ENCODE measurements at places on chromosomes 13 and 19.

- DNase-seq = no peak
Observed at GRCh38 chr19:45507872-45508416, 665 bp downstream of the VASP start.

DNA sequence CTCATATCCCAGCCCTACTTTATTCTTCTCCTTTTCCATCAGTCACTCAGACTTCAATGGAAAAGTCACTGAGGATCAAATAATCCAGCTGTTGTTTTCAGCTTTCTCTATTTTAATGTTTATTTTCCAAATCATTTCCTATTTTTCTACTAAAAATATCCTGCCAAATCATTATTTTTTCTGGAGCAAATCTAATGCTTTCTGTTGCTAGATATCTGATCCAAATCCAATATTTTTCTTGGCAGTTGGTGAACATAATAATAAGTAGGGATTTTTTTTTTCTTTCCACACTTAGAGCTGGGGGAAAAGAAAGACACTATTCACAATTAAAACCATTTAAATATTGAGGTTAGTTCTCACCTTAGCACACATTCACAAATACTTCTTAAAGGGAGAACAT lies 656.1 kb downstream of the DACH1 start:
- no peak for DNase-seq

DNA sequence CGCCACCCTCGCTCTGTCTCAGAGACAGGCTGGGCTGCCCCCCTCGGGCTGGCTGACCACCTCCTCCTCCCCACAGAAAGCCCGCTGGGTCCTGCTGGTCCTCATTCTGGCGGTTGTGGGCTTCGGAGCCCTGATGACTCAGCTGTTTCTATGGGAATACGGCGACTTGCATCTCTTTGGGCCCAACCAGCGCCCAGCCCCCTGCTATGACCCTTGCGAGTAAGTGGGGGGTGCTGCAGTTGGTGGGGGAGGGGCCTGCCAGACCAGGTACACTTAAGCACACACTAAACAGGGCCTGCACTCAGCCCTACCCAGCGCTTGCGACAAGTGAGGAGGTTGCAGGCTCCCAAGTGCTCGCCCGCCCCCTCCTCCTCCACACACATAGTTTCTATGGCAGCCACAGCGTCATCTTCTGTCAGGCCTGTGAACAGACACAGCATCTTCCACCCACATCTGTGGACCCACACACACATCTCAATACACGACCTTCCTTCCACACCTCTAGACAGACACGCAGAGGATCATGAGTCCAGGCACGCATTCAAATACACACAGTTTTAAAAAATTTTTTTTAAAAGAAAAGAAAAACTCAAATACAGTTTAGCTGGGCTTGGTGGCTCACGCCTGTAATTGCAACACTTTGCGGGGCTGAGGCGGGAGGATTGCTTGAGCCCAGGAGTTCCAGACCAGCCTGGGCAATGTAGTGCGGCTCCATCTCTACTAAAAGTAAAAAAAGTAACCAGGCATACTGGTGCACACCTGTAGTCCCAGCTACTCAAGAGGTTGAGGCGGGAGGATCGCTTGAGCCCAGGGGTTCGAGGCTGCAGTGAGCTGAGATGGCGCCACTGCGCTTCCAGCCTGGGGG lies 18.4 kb downstream of the PLD3 start:
- DNase-seq = peak; percentile 88

DNA sequence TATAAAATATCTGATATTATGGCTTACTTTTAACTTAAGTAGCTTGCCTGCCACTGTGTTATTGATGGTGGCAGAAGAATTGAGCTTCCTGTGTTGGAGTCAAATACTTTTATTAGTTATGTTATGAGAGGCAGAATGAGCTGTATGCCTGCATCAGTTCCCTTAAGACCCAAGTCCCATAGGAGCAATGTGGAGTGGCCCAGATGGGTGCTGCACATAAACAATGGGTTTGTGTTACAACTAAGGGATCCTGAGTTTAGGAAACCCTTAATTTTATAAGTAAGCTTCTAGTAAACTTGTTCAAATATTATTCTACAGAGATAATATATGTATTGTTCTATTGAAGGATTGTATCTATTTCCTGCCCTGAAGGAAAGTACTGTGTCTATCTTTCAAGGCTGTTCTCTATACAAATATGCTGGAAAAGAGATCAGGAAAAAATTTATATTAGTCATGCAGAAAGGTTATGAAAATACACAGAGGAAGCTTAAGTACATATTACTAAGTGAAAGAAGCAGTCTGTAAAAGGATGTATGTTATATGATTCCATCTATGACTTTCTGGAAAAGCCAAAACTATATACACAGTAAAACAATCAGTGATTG lies 2018.0 kb upstream of the PCDH20 start:
- DNase-seq = no peak

DNA sequence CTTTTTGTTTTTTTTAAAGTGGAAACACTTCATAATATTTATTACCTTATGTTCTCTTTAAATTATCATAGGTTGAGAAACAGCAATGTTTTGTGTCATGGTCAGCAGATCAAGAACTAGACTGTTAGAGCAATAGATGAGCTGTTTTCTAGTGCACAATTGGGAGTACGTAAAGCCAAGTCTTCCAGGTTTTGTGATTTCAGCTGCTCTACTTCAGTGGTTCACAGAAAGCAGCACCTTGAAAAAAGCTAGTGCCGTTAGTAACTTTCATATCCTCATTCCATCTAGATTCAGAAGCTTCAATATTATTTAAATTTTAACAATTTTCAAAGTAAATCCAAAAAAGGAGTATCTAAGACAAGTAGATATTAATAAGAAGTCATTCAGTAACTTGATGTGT lies 1.9 kb downstream of the GPR18 start:
- DNase-seq = no peak

GRCh38 chr13:37488726-37489125 lies 109.8 kb downstream of the POSTN start:
- no peak for DNase-seq

- no peak for DNase-seq
Observed at GRCh38 chr19:13872339-13872694, 4.6 kb upstream of the NANOS3 start.

GRCh38 chr13:27770809-27771208 lies 21.5 kb upstream of the GSX1 start:
- DNase-seq = no peak

DNA sequence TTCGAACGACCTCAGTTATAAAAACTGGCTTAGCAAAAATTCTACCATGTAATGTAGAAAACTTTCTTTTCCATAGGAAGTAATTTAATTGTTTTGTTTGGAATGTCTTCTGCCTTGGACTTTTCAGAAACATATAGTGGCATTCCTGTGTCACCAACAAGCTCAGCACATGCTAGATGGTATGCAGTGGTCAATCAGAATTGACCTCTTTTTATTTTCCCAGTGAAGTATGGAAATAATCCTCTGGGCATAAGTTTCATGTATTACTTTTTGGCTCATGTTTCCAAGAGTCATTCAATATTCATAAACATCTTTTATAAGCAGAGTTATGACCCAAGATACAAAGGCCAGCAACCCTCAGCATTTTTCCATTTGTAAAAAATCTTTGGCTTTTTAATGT lies 33.6 kb downstream of the NALCN start:
- no peak for DNase-seq

GRCh38 chr19:13290741-13291140 lies 140.5 kb downstream of the IER2 start:
- no peak for DNase-seq

- no peak for DNase-seq
Observed at GRCh38 chr13:88526186-88526852, 855.1 kb downstream of the SLITRK5 start.

DNA sequence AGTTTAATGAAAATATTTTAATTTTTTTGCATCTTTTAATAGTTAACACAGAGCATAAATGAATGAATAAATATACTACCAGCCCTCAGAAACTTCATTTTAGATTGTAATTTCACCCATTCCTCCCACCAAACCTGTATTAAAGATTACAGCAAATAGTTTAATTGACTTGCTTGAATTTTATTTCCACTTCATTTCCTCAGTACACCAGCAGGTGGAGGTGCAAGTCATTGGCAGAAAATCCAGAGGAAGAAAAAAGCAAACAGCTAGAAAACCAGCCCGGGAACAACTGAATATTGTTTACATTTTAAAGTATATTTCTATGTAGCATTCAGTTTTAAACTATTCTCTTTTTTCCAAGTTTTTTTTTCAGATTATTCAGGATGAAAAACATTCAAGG lies 177.8 kb downstream of the OLFM4 start:
- DNase-seq = no peak

DNA sequence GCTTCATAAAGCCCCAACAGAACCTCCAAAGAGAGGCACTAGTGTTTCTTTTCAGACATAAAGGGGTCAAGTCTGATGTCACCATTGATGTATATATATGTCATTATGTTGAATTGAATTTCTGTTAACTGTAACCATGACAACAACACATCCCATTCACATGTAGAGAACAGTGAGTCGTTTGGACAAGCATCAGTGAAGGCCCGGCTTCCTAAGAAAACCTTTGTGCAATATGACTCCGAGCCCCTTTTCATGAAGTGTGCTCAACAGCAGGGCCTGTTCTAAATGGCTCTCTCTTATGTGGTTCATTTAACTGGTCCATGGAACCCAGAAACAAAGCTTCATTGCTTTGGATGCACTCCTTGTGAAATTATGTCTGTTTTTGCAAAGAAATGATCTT lies 67.2 kb upstream of the UBL3 start:
- DNase-seq = no peak

GRCh38 chr19:1245494-1246264 lies 2.7 kb upstream of the MIDN start:
- DNase-seq = no peak

- no peak for DNase-seq
Observed at GRCh38 chr13:40434516-40435397, 231.7 kb downstream of the FOXO1 start.

DNA sequence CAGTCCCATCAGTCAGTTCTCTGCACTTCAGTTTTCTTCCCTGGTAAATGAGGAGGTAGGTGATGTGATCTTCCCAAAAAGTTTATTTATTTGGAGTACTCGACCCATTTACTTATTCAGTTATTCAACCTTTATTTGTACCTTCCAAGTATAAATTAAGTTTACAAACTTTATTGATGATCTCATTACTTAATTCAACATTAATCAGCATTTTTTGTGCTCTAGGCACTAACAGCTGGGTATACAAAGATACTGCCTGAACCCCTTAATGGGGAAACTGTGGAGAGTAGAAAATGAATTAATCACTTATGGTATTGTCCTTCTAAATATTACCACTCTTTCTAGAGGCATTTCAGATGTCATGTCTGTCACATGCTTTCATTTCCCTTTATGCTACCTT lies 293.3 kb downstream of the DLEU7 start:
- no peak for DNase-seq

DNA sequence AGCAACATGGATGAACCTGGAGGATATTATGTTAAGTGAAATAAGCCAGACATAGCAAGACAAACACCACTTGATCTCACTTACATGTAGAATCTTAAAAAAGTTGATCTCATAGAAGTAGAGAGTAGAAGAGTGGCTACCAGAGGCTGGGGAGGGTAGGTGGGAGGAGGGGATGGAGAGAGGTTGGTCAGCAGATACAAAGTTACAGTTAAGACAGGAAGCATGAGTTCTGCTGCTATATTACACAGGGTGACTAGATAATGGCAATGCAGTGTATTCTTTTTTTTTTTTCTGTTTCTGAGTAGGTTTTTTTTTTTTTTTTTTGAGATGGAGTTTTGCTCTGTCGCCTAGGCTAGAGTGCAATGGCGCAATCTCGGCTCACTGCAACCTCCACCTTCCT lies 15.2 kb upstream of the THSD1 start:
- no peak for DNase-seq
